ENCODE measurements at places on chromosomes 6 and 20.

GRCh38 chr6:105545947-105546731 lies 143.3 kb upstream of the PREP start:
- no peak for DNase-seq

- no peak for DNase-seq
Measured at GRCh38 chr6:21142741-21143140, 450.8 kb upstream of the SOX4 start.

- no peak for DNase-seq
Measured at GRCh38 chr20:25193843-25194242, 1.7 kb upstream of the ENTPD6 start.

GRCh38 chr6:151239603-151240035 lies at the start of gene AKAP12:
Gene AKAP12 (plus strand): TSS chr6:151239967. CDS start chr6:151240563, 596 bp downstream.
- no peak for DNase-seq

DNA sequence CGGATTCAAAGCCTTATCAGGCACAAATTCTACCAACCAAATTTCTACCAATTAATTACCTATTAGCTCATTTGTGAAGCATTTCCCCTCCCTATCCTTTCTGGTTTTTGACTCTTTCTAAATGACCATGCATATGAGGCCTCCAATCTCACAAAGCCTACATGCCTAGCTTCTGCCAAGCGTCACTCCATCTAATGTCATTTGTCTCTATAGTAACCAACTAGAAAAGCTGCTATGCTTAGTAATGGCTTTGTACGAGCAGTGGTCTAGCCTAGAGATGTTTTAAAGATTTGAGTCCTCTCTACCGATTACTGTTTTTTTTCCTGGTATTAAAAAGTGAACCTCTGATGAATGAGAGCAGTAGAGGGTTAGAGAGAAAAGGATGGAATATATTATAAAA lies 4.8 kb upstream of the ASF1A start:
- DNase-seq = no peak

- DNase-seq = no peak
Measured at GRCh38 chr6:139372326-139373153, 1.9 kb downstream of the CITED2 start.

DNA sequence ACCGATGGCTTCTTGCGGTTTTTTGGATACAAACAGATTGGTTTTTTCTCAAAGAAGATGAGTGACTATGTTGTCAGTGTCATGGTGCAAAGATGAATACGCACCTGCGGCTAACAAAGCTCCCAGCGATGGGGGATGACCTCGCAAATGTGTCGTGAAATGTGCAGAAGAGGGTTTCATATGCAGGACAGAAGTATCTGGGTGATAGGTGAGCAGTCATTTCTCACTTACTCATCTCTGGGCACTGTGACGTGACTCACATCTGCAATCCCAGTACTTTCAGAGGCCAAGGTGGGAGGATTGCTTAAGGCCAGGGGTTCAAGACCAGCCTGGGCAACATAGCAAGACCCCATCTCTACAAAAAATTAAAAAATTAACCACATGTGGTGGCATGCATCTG lies 216.3 kb downstream of the ERMARD start:
- no peak for DNase-seq

DNA sequence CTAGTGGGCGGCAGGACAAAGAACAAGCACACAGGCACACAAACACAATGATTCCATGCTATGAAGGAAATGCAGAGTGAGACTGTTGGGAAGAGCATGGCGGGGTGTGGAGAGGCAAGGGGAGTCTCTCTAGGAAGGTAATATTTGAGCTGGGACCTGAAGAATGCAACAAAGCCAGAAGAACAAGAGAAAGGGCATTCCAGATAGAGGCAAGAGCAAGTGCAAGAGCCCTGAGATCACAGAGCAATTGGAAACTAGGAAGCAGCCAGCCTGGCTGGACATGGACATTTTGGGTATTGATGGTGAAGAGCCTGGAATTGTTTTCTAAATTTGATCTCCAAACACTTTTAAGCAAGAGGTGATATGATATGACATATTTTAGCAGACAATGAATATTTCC lies 15.4 kb downstream of the SRXN1 start:
- no peak for DNase-seq

- DNase-seq = no peak
Measured at GRCh38 chr20:3229798-3230197, 9.2 kb downstream of the SLC4A11 start.

DNA sequence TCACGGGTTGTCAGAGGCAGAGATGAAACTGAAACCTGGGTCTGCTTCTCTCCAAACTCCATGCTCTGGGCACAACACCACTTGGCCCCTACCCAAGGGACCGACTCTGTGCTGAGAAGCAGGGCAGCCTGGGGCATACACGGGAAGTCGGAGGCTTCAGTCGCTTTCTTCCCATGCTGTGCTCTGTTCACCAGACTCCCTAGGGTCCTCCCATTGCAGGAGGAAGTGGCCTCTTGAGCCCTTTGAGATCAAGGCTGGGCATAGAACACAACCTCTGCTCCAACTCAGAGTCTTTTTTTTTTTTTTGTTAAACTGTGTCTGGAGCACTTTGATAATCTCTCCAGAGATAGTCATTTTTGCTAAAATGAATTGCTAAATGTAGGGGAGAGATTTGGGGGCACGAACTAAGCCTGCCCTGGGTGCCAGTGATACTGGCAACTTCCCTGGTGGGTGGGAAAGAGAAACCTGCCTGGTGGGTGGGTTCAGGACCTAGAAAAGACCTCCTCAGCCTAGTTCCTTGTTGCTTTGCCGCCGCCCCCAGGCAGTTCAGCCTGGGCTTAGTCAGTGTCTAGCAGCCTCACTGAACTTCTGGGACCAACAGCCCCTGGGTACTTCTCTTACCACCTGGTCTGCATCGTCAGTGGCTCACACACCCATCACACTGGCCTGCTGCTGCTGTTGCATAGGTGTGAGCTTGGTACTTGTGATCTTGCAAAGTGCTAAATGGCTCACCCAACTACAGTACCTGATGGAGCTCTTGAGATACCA lies 62.0 kb downstream of the PPP1R14C start:
- DNase-seq = no peak

- no peak for DNase-seq
Measured at GRCh38 chr20:40286975-40287531, 402.0 kb downstream of the MAFB start.

- DNase-seq = no peak
Measured at GRCh38 chr6:149563203-149563927, 2.8 kb upstream of the GINM1 start.

DNA sequence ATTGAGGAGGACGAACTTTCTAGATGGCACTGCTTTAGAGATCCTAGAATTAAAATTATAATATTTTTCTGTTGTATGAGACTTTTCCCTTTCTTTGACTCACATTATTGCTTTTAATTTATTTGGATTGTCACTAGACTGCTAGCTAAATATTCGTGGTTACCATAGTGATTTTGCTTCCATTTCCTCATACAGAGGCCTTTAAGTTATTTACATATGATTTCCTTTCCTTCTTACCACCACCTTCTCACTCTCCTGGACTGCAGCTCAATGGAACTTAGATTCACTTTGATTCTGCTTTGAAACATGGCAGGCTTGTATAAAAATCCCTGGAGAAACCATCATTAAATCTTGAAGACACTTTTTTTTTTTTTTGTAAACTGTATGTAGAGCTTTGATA lies 222.9 kb downstream of the LAMA2 start:
- DNase-seq = no peak

DNA sequence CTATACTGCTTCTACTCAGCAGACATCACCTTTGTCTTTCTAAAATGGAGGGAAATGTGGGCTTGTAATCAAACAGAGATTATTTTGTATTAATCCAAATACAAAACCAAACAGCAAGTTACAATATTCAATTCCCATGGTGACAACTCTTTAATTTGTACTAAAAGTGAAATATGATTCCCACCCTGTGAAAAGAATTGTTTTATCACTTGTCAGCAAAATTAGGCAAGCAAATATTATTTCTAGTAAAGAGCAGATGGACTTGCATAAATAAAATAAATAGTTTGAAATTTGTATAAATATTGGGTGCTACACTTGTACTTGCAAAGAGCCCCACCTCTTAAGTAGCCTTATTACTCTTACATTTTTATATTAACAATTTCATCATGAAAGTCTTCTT lies 6.1 kb upstream of the TXLNB start:
- DNase-seq = no peak

DNA sequence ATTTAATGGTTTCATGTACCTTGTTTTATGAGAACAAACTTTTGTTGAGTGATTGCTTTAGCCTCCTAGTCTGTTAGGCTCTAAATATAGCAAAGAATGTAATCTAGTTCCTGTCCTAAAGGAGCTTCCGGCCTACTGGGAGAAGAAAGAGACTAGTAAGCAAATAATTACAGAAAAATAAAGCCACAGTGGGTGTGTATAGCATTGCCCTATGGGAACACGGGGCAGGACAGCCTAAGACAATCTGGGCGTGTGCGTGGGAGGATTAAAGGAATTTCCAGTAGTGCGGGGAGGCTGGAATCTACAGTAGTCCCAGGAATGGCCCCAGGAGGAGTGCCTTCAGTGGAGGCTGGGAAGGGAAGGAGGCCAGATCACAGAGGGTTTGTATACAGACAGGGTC lies 98.1 kb upstream of the AKAP12 start:
- DNase-seq = no peak

DNA sequence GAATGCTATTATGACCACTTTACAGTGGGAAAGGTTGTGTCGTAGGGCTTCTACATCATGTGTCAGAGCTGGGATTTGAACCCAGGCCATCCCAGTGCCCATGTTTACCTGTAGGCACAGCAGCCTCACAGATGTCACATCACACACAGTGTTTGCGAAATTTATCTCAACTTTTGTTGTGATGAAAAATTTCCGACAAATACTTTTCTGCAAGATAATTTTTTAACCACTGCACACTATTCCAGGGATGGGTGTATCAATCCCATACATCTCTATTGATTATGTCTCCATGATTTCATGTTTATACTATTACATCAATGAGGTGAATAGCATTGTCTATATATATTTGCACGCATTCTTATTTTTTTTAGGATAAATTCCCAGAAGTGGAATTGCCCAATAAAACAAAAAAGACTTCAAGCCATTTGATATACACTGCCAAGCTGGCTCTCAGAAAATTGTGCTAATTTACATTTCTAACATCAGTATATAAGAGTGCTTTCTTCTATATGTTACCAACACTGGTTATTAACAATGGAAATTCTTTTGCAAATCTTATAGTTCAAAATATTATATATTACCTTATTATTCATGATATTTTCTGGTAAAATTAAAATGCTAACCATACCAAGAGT lies 189.1 kb upstream of the ZNF217 start:
- DNase-seq = no peak

DNA sequence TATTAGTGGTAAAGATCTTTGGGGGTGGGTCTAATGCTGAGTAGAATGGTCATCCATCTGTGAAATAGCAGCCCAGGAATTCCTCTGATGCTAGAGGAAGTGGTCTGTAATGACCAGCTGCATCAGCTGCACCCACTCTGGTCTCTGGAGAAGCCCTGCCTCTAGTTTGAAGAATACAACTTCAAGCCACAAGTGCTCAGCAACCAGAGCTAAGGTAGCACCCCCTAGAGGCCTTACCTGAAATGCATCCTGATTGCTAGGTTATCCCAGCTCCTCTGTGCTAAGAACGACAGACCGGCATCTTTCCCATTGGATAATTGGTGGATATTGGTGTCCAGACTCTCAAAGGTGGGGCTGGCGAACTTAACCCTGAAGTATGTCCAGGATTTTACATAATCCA lies 58.2 kb downstream of the DNAH8 start:
- no peak for DNase-seq

DNA sequence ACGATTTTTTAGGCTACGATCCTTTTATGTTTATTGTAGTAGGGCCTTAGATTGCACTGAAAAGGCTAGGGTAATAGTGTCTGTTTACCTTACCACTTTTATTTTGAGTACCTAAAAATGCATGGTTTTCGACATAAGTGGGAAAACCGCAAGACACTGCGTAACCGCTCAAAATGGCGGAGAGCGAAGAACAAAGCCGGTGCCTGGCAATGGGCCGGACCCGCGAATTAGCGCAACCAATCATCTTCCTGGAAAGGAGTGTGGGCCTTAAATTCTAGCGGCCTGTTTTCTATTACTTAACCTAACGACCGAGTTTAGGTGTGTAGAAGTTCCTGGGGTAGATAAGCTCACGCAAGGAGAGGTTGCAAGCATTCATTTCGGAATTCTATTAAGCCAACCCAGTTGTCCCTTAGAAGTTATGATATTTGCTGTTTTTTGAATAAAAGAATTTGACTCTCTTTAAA lies 118.0 kb downstream of the HFE start:
- peak; percentile 60 for DNase-seq

DNA sequence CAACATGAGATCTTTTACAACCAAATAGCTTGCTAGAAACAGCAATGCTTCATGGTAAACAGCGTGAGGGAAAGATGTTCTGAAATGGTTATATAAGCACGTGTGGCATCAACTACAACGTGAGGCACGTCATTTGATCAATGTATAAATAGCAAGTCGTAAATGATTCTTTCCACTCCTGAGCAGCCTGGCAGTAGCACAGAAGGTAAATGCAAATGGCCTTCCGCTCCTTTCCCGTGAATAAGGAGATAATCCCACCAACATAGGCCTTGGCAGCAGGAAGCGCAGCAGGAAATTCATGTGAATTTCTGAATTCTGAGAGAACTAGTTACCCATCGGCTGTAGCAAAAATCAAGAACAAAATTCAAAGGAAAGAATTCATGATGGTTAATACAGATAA lies 17.0 kb downstream of the RPS6KA2 start:
- DNase-seq = no peak

DNA sequence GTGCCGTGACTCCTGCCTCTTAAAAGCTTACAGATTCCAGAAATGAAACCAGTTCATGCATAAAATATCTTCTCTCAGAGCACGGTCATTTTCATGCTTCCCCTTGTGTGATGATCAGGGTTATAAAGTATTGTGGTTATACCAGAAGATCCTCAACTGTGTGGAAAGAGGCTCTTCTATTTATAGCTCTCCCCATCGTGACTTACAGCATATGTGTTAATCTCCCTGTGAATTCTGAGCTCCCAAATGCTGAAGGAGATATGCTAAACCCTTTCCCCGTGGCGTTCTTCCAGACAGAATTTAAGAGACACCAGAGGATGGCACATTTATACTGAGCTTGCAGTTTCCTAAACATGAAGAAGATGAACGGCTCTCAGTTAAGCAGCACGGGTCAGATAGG lies 158.8 kb downstream of the CDH26 start:
- DNase-seq = no peak

GRCh38 chr6:108002365-108003221 lies 44.6 kb upstream of the SEC63 start:
- no peak for DNase-seq

DNA sequence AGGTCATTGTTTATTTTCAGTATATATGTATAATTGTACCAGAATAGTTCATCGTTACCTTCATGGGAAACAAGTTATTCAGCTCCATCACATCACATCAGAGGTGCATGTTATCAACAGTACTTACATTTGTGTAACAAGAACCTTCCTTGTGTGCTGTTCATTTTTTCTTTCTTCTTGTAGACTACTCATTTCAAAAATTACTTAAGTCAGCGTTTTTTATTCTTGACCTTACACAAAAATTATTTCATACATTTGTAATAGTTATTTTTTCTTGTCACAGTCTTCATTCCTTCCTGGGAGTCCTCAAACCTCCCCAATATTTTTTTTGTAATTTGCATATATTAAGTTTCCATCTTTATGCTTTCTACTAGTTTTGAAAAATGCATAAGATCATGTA lies 725.7 kb upstream of the ADGRB3 start:
- DNase-seq = no peak

Measured in NCI-H2081 treated with DMSO at 0.1 percent for 48 hours (cell line).